Cardiac muscle cell (in vitro differentiated cells and primary cell): ENCODE measurements at places on chromosomes 4 and X.

DNA sequence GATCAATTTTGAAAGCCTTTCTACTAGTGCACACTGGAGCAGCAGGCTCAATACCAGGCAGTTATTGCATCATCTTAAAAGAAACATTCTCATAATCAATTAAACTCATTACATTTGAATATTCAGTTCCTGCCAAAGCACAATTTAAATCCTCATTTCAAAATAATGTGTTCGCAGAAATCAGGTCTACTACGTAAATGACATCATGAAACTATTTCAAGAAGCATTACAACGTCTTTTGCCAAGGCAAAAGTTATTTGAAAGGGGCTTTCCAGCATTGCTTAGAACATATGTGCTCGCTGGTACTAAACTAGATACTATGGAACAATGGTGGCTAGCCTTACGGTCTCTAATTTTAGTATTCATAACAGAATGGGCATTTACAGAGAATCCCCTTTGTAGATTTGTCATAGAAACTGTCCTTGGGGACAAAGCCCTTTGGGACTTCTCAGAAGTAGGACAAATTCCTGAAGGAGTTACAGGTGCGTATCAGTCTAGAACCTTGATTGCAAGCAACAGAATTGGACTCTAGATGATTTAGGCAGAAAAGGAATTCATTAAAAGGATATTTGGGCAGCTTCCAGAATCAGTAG lies 27.6 kb upstream of the HUWE1 start:
- no peaks in the 10 kb centered on the region for H3K36me3 ChIP-seq
- no peak for DNase-seq
- H3K4me1 ChIP-seq, result no peaks in the 10 kb centered on the region
- no peak overlapping the region for H3K27ac ChIP-seq

DNA sequence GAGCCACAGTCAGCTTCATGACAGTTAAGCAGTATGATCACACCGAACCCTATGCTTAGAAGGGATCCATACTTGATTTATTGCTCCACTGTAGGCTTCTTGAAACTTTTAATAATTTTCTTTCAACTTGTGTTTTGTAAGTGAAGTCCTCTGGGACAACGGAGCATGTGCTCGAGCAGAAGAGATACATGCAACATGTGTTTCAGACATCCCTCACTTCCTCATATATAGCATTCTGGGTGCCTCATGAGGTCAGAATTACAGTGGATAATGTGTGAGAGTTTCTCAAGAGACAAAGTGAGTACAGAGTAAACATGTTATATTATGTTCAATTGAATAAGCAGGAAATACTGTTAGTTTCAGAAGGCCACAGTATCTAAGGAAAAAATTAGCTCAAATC lies 893.2 kb downstream of the FAT4 start:
- H3K4me3 ChIP-seq, result no peak overlapping the region
- no peaks in the 10 kb centered on the region for H3K27me3 ChIP-seq
- H3K4me1 ChIP-seq, result no peaks in the 10 kb centered on the region
- H3K27ac ChIP-seq, result no peak overlapping the region
- no peaks in the 10 kb centered on the region for H3K36me3 ChIP-seq

- no peaks in the 10 kb centered on the region for H3K27me3 ChIP-seq
- DNase-seq, result peak; percentile 63
- no peak overlapping the region for H3K4me3 ChIP-seq
- H3K4me1 ChIP-seq, result peaks cover 5% of the 10 kb centered on the region
Observed at GRCh38 chr4:123352240-123352945, 44.2 kb upstream of the SPRY1 start.

- no peaks in the 10 kb centered on the region for H3K4me1 ChIP-seq
- no peaks in the 10 kb centered on the region for H3K27me3 ChIP-seq
- DNase-seq, result no peak
- H3K4me3 ChIP-seq, result no peak overlapping the region
- peak overlapping the region; percentile 32 for H3K27ac ChIP-seq
- H3K36me3 ChIP-seq, result peaks cover 37% of the 10 kb centered on the region
Observed at GRCh38 chr4:99047710-99048109, 40.9 kb downstream of the ADH5 start.

- H3K36me3 ChIP-seq, result no peaks in the 10 kb centered on the region
- H3K4me3 ChIP-seq, result peak overlapping the region; percentile 73
- peak overlapping the region; percentile 84 for H3K27ac ChIP-seq
- no peak for DNase-seq
Observed at GRCh38 chr4:152778656-152779512, 646 bp downstream of the TIGD4 start.

DNA sequence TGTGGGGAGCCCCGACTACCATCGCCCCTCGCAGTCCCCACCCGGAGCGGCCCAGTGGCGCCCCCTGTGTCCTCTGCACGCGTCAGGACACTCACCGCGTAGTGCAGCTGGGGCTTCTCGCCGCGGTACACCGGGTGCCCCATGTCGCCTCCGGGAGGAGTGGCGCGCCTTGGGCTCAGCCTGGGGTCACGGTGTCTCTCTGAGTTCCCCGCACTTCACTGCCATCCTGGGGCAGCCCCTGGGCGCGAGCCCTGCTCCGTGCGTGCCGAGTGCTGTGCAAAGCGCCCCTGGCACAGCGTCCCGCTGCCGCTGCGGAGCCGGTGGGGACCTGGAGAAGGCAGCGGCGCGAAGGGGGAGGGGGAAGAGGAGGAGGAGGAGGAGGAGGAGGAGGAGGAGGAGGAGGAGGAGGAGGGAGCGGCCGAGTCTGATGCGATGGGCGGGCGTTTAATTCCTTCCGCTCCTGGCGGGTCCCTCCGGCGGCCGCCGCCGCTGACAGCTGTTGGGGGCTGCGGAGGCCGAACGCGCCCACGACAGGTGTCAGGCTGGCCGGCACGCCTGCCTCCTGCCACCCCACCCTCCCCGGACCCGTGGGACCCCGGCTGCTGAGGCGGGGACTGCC lies 134.3 kb downstream of the AMELX start:
- no peaks in the 10 kb centered on the region for H3K36me3 ChIP-seq
- H3K4me1 ChIP-seq, result no peaks in the 10 kb centered on the region
- H3K27ac ChIP-seq, result no peak overlapping the region
- DNase-seq, result peak; percentile 6
- no peaks in the 10 kb centered on the region for H3K27me3 ChIP-seq
- peak overlapping the region; percentile 18 for H3K4me3 ChIP-seq
